GM18507 (cell line): ENCODE measurements at places on chromosomes 7 and 10.

DNA sequence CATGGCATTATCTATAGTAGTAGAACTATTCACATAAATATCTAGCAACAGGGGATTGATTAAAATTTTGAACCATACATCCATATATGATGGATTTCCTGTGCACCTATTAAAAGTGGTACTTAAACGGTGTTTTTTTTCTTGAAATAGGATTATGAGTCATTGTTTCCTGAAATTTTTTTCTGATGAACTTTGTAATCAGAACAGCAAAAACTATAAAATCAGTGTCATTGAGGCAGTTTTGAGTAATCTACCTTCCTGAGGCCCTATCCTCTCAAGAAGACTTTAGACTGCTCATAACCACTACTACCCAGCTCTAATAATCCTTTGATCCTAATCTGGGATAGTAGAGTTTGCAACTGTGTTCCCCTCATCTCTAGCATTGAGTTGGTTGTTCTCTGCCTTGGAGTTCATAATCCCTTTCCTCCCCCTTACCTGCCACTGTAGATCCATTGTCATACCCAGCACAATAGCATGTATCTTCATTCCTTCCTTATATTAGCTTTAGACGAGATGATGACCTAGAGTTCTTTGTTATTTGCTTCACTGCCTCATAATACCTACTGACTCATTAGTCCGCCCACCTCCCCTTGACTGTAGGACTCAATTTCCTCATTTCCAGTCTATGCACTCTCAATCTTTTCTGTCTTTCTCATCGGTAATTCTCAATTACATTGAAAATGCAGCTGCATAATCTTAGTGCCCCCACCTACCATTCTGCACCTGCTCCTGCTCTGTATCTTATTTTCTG is 133.4 kb downstream of the LRRC4 start:
- no peak for DNase-seq

DNA sequence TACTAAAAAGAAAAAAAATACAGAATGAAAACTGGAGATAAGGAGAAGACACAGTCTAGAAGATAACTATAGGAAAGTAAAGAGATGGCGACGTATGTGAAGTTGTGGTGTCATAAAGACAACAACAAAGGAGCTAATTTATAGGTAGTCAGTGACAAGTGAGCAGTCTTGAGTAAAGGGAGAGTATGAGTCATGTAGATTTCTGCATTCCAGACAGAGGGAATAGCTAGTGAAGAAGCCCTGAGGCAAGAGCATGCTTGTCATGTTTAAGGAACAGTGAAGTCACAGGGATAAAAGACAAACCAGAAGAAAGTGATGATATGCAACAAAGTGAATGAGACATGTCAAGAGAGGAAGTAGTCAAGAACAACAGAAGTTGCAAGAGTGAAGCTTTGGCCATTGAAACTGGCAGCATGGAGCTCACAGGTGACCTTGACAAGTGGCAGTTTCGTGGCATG is 2.3 kb upstream of the MIOS start:
- DNase-seq: no peak

- no peak for DNase-seq
These were observed 3.7 kb downstream of the EN2 start for GRCh38 chr7:155461631-155462030.

- DNase-seq: no peak
These were observed 207.6 kb upstream of the PLXNA4 start for GRCh38 chr7:132783824-132784223.

GRCh38 chr7:100215895-100216294 is 3.9 kb upstream of the PVRIG start:
- no peak for DNase-seq

DNA sequence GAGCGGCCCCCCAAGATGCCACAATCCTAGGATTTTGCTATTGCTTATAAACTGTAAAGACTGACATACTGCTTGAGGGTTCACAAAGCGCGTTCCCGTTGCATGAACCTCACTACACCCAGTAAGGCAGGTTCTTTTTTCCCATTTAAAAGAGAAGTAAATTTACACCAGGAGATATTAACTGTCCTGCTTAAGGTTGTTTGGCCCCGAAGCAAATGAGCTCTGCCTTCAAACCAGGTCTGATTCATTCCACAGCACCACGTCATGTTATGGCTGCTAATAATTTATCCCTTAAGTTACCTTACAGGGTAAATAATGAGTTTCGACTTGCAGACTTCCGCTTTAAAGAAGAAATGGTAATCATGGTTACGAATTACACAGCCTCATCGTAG is 559 bp upstream of the FKBP14 start:
- DNase-seq: no peak

DNA sequence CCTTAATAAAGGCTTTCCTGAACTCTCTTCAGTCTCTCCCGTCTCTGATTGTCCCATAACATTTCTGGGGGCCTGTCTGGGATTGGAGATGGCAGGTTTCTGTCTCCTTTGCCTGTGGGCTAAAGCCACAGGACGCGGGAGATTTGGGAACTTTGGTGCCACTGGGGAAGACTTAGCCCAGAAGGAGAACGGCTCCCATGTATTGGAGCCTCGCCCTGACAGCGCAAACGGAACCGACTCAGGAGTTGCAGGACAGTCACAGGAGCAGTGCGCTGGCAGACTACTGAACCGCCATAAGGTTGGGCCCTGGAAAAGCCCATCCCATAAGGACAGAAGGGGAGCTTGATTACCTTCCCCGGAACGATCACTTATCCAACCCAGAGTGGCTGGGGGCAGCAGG is 7.1 kb upstream of the ZNF33B start:
- DNase-seq: no peak

DNA sequence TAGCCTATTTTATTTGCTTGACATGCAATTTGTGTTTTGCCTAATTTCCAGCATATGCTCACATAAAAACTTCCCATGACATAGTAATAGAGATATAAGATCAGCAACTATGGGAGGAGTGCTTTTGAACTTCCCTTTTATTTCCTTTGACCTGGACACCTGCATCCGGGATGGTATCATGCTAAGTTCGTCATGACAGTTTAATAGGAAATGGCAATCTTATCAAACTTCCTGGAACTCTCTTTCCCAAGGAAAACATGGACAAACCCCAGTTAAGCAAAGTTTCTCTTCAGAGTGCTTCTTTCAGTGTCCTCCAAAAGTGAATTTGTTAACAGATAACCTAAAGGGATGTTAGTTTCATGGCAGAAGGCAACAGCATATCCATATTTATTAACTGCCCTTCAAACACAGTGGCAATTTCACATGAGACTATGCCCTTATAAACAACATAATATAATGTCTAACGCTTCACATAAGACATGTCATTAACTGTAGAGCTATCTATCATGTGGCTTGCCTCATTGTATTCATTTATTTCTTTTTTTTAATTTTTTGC is 474.7 kb upstream of the SEMA3A start:
- no peak for DNase-seq

DNA sequence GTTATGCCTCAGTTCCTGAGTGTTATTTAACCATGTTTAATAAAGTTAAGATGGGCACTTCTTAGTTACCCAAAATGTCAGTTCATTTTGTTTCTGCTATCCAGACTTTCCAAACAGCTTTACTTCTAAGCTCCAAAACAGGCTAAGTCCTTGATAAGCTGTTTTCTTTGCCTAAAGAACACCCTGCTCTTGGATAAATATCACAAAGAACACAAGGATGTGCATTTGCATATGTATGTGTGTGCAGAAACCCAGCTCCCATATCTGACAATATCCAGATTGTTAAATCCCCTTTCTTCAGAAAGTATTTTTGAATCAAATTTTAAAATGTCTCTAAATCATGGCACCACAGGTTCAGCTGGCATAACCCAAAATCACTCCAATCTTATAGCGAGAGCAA is 19.6 kb downstream of the FAM13C start:
- DNase-seq: no peak

DNA sequence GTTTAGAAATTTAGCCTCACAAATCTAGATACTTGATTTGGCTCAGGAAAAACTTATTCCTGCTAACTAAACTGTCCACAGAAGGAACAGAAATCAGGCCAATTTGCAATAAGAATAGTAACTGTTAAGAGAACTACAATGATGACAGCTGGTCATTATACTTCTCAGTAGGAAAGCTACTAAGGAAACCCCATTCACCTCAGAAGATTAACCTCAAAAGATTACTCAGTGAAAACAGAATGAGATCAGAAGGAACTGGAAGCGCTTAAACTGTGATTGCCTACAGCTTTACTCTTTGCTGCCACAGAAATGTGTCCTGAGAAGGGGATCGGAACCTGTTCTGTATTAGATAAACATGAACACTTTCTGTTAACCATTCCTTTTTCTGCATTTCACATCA is 24.3 kb upstream of the DNAJB12 start:
- DNase-seq: no peak

DNA sequence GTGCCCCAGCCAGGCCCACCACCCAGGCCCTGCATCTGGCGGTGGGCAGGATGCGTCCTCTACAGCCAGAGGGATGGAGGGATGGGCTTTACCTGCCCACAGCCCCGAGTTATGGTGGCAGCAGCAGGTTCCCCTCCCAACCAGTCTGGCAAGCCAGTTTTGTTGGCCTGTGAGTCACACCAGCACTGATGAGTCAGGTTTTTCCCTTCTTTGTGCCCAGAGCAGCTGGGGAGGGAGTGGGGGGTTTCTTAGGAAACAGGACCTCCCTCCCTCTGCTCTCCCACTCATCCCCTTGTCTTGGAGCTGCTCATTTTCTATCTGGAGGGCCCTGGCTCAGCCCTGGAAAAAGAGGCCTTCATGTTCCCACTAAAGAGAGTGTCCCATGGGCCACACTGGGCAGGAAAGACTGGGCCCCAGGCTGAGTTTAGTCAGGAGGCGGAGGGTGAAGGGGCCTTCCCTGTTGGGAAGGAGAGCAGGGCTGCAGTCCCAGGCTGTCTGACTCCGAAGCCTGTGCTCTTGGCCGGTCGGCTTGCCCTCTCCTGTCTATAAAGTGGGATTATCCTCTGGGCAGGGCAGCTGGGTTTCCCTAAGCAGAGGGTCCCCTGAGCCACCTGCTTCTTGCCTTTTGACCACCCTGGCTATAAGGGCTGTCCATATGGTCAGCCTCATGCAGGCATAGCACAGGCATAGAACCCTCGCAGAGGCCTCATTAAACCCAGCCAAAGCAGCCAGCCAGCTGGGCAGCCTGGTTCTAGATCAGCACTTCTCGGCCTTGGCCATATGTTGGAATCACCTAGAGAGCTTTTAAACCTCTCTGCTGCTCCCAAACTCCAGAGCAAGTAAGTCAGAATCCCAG is 30.2 kb upstream of the ANKRD2 start:
- DNase-seq: no peak

GRCh38 chr10:88100281-88100680 is 236.9 kb downstream of the PTEN start:
- DNase-seq: no peak

DNA sequence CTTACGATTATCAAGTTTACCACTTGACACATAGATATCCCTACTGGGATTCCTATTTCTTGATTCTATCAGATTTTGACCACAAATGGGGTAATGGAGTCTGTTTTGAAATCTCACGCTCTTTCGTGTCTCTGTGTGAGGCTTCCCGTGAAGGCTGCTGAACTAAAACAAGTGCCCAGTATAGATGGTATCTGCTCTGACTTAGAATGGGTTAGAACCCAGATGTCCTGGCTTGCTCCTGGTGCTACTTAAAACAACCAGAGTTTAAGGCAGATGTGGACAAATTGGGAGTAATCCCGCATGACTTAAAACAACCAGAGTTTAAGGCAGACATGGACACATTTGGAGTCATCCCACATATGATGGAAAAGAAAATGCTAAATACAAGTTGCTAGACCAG is 85.9 kb downstream of the FAM204A start:
- DNase-seq: no peak

DNA sequence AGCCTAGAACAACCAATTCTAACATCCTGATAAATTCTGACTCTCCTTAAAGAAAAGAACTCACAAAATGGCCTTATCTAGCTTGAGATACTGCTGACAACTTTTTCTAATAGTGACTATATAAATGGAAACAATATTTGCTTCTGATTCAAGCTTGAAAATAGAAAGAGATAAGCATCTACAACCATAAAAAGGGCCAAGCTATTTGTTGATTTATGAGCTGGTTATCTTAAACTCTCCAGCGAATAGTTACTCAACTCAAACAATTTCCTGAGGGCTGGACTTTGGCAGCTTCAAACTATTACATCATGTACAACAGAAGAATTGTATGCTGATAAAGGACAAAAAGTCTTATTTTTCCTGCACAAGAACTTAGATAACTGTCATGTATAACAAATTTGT is 4.6 kb downstream of the USP54 start:
- DNase-seq: no peak

DNA sequence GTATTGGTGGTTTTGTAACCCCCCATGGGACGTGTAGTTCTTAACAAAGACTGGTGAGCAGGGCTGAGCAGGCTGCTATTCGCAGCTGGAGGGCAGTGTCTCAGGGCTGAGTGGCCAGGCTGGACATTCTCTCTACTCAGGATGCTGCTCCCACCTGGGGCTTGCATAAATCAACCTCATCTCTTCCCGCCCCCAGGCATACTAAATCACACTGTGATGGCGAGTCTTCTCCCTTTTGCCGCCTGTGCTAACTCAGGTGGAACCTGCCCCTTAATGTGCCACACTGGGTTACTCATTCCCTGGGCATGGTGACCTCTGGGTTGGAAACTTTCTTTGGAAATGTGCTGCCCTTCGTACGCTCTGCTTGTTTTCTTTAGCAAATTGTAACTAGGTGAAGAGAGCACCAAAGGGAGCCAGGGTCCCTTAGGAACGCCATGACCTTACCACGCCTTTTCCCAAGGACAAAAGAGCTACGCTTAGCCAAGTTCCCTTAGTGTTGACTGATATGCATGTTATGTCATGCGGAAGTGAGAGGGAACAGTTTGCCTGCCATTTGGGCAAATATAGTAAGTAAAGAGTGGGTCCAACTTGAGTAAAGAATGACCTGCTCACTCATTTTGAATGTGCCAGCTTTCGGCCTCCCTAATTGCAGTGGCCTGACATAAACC is 40.4 kb upstream of the COBL start:
- DNase-seq: no peak

- DNase-seq: no peak
These were observed 142.4 kb downstream of the TCERG1L start for GRCh38 chr10:131169146-131169545.

DNA sequence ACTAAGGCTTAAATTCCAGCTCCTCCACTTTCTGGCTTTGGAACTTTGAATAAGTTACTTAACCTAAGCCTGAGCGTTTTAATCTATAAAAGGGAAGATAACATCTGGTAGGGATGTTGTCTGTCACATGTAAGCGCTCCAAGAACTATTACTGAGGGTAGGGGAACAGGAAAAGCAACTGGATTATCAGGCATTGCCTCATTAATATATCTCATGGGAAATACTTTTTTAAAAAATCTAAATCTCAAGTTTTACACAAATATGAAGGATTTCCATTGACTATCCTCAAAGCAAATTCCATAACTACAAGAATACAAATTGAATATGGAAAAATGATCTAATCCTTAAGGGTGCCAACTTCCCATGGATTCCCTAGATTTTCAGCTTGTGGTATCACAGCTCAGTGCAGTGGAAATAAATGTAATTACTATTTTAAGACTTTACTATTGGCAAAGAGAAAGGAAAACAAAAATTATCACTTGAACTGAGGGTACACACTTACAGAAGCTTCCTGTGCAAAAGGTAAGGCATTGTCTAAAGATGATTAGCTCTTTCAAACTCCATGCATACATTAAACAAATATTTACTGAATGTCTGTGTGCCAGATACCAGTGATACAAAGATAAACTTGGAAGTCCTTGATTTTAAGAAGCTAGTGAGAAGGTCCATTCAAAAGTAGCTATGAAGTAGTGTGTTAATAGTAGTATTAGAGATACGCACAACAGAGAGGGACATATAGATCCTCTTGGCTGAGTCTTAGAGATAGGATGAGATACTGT is 38.4 kb downstream of the NT5C2 start:
- no peak for DNase-seq

GRCh38 chr7:74212661-74213060 is 2.9 kb downstream of the LAT2 start:
- no peak for DNase-seq
